ENCODE measurements at places on chromosomes 3 and 15. TPM values are rescaled to one million over a fixed set of nuclear protein-coding genes. Genes with fewer than 3 reads are reported as not detected.

The CPNE4 gene
- total RNA-seq, result 4.9 TPM

The UROC1 gene
- total RNA-seq, result not detected

The OSBPL10 gene
- 153 TPM for total RNA-seq

The CD86 gene
- total RNA-seq, result 18.0 TPM

The STARD5 gene
- total RNA-seq, result 7.3 TPM

The SLC15A2 gene
- total RNA-seq, result 5.1 TPM

Data from thoracic aorta (tissue), 2 donors.